ENCODE measurements at places on chromosomes 5 and 9.

DNA sequence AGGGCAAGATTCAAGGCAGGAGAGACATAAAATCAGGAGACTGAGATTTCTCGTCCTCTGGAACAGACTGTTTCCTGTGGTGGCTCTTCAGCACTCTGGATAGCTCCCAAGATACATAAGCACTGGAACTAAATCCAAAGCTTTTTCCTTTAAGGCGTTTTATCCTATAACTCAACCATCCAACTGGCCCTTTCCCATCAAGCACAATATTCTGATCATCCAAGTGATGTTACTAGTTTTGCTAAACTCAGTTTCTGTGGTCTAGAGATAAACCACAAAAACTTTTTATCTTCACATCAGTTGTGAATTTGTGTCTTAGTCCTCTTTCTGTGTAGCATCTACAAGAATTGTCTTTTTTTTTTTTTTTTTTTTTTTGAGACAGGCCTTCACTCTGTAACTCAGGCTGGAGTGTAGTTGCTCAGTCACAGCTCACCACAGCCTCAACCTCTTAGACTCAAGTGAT lies 299.4 kb downstream of the COX7C start:
- DNase-seq: peak; percentile 11

DNA sequence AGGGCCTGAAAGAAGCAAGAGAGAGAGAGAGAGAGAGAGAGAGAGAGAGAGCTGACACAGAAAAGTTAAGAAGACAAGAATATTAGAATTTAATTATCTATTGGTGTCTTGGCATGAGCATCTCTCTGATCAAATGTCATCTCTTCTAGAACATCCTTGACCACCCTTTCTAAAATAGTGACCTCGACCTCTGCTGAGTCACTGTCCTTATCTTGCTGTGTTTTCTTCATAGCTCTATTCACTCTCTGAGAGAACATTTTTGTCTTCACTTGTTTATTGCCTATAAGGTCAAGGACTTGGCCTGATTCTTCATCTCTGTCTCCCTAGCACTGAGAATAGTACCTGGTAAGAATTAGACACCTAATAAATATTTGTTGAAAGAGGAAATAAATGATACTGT lies 383.8 kb upstream of the RPS23 start:
- DNase-seq: no peak

- no peak for DNase-seq
Measured at GRCh38 chr5:32601623-32602295, 16.4 kb downstream of the SUB1 start.

GRCh38 chr9:14207352-14207995 lies 106.5 kb downstream of the NFIB start:
- no peak for DNase-seq

- peak; percentile 51 for DNase-seq
Measured at GRCh38 chr9:75027187-75028107, 646 bp downstream of the CARNMT1 start.

DNA sequence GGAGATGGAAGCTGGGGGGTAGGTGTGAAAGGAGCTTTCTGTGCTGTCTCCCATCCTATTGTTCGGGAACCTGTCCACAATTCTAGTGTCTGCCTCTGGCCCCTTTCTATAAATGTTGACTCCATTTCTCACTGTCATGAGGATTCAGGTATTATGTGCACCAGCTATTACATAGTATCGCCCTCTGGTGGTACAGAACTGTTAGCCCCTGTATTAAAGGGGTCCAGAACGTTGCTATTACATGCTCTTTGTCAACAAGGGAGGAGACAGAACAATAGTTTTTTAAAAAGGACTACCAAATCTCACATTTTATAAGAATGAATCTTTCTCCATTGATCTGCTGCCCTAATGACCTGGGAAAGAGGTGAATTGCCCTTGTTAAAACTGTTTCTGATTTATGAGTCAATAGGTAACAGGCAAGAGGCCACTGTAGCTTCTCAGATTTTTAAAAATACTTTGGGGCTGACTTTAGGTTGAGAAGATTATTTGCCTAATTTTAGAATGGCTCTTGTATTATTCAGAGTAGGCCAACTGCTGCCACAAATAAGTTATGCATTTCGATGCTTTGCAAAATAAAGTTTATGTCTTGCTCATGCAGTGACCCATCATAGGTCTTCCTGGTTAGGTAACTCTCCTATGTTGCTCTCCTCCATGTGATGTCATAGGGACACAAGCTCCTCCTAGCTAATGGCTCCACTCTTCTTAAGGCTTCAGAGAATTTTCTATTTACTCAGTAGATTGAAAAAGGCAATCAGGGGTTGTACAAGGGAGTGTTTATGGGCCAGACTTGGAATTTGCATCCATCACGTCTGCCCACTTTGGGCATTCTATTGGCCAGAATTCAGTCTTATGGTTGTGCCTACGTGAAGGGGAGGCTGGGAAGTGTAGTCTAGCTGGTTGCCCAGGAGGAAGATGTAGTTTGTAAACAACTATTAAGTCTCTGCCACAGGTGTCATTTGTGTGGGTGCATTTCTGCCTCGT lies 20.8 kb downstream of the DCANP1 start:
- peak; percentile 56 for DNase-seq

DNA sequence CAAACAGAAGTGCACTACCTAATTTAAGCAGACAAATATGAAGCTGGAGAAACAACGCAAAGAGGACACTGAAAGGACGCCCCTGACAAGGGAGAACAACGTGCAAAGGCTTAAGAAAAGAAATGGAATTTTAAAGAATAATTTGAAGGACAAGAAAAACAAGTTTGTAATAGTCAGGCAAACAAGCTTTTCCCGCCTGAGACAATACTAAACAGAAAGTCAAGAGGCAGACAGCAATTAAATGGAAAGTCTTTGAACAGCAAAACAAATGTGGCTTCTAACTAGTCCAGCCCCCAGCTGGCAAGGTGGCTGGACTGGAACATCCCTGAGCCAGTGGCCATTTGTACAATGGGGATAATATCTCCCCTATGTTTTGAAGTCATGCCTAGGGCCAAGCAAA lies 63.3 kb downstream of the SIL1 start:
- no peak for DNase-seq

DNA sequence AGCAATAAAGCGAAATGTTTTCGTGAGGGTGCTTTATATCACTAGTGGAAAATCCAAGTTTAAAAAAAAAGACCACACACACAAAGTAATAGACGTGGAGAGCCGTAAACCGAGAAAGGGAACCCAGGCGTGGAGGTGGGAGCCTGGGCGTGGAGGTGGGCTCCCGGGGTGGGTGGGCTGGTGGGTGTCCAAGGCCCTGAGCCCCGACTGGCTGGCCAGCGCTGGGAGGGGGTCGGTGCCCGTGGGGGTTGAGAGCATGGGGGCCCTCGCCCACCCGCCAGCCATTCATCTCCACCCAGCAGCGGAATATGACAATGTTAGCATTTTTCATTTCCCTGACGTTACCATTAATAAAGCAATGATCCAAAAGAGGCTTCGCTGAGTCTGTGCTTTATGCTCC lies 135.0 kb downstream of the MVB12B start:
- no peak for DNase-seq

DNA sequence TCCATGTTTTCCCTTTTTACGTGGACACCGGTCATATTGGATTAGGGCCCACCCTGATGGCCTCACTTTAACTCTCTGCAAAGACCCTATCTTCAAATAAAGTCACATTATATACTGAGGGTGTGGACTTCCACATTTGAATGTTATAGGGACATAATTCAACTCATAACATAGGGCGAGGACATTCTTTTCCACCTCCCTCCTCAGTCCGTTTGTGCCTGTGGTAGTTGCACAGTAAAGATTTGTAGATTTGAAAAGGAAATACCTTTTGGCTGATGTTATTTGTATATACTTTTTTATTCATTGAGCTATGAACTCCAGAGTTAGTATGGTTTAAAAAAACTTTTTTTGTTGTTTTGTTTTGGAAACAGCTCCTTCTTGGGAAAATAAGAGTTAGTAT lies 51.0 kb upstream of the DHFR start:
- DNase-seq: no peak

DNA sequence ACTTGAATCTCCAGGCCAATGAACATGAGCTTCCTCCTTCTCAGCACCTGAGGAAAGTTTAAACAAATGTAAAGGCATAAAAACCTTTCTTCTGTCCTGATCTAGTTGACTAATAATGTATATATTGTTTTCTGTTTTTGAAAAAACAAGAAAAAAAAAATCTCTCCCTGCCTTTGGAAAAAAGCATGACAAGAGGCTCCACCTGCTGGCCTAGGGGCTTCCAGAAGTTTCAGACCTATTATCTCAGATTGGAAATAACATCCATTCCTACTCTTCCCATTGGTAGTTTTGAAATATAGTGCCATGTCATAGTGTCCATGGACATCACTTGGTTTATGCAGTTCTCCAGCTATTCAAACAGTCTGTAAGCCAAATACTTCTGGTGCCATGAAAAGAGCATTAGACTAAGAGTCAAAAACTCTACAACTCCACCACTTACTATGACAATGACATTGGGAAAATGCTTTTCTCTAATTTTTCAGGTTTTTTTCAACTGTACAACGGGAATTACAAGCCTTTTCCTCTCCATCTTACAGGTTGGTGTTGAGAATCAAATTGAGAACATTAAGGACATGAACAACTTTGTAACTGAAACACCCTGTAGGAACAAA lies 409.6 kb upstream of the MPDZ start:
- DNase-seq: no peak

DNA sequence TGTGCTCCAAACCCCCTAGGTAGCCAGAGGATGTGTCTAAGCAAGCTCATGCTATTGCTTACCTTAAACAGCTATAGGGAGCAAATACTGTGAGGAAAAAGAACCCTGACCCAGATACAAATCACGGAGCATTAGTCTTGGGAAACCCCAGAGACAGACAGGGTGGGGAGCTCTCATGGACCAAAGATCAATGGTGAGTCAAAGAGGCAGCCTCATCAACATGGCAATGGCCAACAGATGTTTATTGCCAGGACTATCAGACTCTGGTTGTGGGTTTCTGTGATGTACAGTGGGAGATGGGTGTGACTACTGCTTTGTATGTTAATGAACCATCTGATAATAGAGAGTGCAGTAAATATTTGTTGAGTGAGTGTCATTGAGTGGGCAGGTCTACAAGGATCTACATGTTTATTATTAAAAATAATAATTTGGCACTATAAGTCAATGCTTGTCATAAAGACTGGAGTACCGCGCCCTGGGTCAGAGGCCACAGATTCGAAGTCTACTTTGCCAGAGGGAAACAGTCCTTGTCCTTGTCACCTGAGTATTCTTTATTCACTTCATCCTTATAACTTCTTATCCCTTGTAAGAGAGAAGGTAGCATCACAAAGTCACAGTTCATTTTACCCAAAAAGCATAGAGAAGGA lies 56.5 kb upstream of the RAI14 start:
- no peak for DNase-seq

DNA sequence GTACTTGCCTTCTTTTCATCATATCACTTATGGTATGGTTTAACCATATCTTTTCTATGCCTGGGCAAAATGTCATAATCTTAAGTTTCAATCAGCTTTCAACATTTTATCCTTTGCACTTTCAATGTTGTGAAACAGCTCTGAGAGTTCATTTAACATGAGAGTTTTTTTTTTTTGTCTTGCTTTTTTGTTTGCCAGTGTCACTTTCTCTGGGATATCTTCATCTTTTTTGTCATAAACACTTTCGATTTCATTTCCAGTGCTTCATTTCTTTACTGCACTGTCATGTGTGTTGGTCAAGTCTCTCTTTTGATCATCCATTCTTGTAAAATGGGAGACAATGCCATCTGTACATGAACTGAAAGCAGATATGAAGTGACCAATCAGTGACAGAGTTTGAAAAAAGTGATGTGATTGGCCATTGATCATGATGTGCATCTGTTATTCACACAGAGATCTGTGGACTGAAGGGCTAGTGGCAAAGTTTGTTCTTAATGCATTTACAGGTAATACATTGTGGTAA lies 7.5 kb upstream of the POU5F2 start:
- DNase-seq: peak; percentile 43

DNA sequence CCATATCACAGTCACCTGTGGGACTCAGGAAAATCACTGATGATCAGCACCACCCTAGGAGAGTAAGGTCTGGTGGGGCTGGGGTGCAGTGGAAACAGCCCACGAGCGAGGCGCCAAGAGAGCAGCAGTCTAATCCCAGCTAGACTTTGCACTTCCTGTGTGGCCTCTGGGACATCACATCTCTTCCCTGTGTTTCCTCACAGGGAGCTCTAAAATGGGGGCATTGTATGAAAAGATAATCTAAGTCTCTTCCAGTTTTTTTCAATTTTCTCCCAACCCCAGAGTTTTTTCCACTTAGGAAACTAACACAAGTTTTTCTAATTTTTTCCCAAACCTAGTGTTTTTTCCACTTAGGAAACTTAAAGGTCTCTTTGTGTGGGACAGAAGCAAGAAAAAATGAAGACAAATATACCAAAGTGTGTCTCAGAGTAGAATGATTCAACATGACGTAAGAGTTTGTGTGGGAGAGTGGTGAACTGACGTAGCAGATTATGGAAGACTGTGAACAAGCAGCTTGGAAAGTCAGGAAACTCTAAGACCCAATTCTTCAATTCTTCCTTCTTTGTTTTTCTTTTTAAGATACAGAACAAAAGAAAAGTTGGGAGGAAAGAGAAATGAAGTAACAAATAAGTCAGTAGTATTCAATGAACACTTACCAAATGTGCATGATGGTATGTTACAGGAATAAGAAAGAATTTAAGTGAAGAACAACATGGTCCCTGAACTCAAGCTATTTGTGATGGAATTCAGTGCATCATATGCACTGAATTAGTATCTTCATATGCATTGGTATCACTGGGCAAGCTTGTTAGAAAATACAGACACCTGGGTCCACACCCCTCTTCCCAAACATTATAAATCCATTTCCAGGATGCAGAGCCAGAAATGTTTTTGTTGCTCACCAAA lies 51.3 kb downstream of the LHFPL2 start:
- DNase-seq: peak; percentile 80

DNA sequence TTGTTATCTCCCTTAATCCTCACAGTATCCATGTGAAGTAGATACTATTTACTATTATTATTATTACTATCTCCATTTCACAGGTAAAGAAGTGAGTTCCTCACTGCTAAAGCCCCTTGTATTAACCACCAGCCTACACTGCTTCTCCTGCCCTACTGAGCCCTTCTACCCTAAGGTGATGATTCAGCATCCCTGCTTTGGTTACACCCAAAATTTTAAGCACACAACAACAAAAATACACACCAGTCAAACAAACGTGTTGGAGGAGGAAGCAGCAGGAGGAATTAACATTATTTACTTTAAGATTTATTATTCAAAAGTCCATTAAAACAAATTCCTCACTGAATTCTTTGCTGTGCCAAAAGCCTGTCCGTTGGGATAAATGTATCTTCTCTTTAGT lies 370.2 kb upstream of the BRINP1 start:
- DNase-seq: no peak
